NK-92 treated with Interleukin-12 subunit alpha and Interleukin-12 subunit beta, amount 100 ng/mL, for 24 hours (cell line): ENCODE measurements at places on chromosomes 7 and 10.

DNA sequence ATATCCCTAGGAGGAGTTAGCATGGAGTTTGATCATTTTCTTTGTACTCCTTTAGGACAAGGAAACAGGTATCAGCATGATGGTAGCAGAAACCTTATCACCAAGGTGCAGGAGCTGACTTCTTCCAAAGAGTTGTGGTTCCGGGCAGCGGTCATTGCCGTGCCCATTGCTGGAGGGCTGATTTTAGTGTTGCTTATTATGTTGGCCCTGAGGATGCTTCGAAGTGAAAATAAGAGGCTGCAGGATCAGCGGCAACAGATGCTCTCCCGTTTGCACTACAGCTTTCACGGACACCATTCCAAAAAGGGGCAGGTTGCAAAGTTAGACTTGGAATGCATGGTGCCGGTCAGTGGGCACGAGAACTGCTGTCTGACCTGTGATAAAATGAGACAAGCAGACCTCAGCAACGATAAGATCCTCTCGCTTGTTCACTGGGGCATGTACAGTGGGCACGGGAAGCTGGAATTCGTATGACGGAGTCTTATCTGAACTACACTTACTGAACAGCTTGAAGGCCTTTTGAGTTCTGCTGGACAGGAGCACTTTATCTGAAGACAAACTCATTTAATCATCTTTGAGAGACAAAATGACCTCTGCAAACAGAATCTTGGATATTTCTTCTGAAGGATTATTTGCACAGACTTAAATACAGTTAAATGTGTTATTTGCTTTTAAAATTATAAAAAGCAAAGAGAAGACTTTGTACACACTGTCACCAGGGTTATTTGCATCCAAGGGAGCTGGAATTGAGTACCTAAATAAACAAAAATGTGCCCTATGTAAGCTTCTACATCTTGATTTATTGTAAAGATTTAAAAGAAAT is 4.8 kb downstream of the BAMBI start:
- DNase-seq: no peak

DNA sequence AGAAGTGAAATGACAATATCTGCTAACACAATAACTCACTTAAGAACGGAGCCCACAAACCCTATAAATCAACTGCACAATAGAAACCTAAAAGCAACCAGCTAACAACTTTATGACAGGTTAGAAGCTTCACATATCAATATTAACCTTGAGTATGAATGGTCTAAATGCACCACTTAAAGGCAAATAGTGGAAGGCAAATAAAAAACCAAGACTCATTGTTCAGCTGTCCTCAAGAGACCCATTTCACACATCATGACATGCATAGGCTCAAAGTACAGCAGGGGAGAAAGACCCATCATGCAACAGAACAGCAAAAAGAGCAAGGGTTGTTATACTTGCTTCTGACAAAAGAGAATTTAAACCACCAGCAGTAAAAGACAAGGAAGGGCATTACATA is 46.8 kb downstream of the CDC14C start:
- DNase-seq: no peak

- DNase-seq: no peak
These were observed 1291.2 kb downstream of the XPNPEP1 start for GRCh38 chr10:108632144-108632543.

DNA sequence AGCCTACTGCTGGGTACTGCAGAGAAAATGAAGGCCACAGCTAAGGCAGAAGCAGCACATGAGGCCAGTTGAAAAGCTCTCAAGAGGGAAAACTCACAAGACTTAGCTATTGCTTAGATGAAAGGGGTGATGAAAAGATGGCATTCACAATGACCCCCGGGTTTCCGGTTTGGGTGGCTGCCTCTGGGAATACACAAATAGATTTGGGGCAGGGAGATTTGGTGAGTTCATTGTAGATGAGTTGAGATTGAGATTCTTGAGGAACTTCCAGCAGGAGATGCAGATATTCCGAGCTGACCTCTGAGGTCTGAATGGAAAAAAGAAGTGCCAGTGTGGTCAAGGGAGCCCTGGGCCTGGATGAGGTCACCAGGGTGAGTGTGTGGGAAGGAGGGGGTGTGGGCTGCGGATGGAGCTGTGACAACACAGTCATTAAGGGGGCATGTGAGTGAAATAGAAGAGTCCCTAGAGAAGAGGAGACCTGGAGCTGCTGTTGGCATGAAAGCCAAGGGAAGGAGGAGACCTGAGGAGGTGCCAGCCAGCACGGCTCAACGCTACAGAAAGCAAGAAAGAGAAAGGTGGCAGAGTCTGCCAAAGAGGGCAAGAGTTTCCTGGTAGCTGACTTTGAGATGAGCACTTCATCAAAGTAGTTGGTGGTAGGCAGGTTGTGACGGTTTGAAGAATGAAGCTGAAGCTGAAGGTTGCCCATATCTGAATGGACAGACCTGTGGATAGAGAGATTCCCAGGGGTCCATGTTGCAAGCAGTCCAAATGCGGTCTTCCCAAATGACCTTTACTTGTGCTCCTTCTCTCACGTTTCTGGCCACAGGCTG is 43.7 kb downstream of the HIF1AN start:
- no peak for DNase-seq

DNA sequence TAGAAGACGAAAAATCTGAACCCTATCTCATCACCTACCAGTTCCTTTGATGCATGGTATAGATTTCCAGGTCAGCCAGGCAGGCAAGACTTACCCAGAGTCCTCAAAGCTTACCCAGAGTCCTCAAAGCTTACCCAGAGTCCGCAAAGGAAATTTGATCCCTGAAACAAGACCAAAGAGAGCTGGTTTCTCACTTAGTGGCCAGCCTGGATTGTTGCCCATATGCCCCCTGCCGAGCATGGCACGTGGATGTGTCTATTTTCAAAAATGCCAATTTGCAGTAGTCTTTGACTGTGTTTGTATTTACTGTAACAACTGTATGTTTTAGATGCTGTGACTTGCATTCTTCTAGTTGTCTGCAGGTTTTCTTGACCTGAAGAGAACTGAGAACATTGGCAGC is 120.2 kb upstream of the STARD3NL start:
- no peak for DNase-seq

DNA sequence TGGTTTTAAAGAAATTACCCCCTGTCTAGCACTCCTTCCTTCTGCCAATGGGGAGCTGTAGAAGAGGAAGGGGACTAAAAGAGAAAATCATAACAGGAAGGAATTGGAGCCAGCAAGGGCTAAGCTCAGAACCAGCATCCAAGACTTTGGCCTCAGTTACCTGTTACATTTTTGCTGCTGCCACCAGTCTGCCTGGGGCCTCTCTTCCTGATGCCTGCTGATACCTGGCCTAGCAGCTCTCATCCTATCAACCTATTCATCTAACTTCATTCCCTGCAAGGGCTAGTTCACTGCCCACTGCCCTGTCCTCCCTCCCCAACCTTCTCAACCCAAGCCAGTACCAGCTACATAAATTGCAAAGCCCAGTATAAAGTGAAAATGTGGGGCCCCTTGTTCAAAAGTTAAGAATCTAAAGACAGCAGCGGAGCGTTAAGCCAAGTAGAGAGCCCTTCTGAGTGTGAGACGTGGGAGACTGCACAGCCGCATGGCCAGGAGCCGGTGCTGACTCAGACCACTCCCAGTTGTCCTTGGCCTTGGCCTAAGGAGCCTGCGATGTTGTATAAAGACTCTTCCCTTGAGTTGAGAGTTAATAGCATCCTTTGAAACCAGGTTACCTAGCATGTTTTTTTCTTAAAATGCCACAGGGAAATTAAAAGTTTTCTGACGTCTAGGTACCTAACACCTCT is 13.2 kb upstream of the AOC1 start:
- DNase-seq: no peak

DNA sequence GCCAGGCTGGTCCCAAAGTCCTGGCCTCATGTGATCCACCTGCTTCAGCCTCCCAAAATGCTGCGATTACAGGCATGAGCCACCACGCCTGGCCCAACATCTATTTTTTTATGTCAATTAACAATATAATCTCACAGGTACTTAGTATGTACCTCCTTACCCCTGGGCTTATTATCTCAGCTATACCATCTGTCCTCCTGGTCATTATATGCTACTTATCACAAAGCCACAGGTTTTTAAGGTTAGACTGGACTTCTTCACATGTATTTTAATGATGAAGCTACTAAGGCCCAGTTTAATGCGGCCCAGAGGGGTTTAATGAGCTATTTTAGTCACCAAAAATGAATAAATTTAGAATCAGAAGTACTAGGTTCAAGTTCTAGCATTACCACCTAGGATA is 3.4 kb downstream of the NSUN6 start:
- no peak for DNase-seq
